NCI-H1048 (cell line): ENCODE measurements at places on chromosomes 6 and 20.

GRCh38 chr6:26660000-26660361 is 435 bp upstream of the ZNF322 start:
- DNase-seq, result no peak

DNA sequence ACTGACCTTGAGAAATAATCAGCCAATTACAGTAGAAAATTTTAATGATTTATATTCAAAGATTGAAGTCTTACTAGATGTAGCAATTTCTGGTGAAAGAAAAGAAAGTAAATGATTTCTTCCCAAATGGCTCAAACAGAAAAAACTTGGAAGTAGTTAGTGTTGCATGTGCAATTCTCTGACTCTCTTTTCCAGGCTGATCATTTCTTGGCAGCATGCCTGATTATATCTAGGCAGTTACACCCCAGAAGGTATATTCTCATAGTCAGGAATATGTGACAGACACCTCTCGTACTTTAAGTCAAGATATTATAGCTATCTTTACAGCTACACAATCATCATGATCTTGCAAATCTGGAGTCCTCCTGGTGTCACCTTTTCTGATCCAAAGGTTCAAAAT is 122.9 kb downstream of the PDE7B start:
- no peak for DNase-seq

DNA sequence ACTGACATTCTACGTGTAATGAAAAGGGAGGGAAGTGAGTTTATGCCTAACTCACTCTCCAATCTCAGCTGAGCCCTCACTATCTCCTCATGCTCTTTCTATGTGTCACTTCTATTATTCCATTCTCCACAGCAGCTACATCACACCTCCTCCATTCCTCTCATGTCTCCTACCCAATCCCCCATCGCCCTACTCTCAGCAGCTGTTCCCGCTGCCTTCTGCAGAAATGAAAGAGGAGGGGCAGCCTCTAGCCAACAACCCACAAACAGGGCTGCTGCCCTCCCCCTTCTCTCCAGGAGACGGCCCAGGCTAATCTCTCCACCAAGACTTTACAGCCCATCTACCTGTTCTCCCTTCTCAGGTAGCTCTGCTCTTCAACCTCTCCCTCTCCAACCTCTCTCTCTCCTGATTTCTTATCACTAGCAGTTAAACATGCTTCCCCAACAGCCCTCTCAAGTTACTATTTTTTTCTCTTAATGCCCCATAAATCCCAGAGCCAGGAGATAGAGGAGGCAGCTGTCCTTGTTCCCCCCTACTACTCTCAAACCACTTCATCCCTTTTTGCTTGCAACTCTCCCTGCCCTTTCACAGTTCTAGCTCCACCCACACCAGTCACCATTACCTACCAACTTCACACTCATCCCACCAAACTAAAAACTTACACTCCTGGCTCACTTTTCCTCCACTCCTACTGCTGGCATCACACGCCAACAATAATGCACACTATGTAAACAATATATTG is 136.5 kb downstream of the BTBD9 start:
- no peak for DNase-seq

DNA sequence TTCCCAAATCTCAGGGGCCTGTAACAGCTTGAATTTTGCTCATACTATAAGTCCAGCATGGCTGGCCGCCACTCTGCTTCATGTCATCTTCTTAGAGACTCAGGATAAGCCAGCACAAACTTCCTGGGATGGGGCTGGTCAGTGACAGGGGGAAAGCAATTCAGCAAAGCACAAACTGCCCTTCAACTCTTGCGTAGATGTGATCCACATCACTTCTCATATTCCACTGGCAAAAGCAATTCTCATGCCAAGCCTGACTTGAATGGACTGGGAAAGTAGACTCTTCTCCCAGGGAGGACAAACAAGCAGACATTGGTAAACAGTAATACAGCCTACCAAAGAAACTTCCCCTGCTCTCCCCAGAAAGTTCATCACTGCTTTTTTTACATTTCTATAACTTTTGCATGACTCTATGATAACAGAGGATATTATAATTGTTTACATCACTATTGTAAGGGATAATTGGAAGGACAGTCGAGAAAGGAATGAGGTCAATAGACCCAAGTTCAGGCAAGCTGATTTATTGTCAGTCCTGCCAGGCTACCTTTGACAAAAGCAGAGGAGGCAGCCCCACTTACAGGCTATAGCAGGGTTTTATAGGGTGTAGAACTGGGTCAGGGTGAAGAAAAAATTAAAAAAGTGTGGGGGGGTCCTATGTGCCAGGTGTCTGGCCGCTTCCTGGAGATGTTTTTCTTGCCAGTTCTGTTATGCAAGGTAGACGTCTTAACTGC is 37.4 kb downstream of the RBM24 start:
- DNase-seq, result no peak

DNA sequence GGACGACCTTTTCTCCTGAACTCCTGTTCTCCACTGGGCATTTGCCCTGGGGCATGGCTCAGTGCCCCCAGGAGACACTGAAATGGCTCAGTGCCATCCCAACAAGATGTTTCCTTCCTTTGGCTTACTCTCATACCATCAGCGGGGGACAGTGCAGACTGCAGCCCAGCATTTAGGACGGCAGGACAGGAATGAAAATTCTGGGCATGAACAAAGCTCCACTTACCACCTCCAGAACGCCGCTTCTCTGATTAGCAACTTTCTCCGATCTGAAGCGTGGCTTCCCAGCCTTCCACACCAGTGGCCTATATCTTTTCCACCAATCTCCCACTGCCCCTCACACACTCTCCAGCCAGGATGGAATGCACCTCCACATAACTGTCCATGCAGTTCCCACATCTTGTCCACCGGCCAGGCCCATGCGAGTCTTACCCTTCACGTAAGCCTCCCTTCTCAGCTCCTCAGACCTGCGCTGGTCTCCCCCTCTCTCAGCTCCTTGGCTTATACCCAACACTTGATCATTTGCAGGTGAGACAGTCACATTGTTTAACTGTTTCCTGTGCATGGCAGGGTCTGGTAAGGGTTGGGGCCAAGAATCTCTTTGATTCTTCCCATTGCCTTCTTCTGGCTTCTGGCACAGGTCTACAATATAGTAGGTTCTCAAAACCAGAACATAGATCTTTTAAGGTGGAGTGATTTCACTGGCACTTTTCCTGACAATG is 114.5 kb downstream of the FYN start:
- no peak for DNase-seq

DNA sequence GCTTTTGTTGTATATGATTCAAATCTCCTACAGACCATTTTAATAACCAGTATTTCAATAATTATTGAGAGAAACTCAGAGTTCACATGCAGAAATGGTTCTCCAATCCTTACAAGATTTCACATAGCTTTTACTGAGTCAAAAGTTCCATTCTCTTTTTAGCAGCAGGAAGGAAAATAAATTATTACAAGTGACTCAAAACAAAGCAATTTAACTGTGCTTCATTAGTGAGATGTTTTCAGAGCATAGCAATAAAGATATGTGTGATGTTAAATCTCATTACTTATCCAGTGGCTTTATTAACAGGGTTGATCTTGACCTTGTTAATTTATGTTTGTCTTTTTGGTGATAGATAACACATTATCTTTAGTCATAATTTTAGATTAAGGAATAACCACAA is 22.0 kb downstream of the KIF13A start:
- DNase-seq, result no peak

GRCh38 chr20:19361790-19362189 is 149.3 kb downstream of the SLC24A3 start:
- no peak for DNase-seq

DNA sequence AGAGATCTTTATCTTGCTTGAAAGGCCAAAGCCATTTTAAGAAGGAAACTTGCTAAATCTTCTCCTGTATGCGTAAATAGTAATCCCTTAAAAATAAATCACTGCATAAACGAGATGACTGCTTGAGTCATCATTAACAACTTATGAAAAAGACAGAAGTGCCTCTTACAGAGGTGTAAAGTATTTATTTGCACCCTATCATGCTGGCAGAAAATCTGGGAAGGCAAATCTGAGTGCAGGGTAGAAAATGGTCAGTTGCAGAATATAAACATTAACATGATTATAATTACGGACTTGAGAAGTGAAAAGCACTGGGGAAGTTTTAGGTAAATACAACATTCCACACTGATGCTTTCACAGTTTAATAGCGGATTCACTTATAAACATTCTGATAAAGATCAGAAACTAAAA is 67.5 kb upstream of the FBXO30 start:
- no peak for DNase-seq

- DNase-seq, result no peak
Observed at GRCh38 chr6:16821834-16822264, 60.6 kb upstream of the ATXN1 start.

GRCh38 chr6:148528292-148528691 is 185.7 kb downstream of the SASH1 start:
- DNase-seq, result no peak

DNA sequence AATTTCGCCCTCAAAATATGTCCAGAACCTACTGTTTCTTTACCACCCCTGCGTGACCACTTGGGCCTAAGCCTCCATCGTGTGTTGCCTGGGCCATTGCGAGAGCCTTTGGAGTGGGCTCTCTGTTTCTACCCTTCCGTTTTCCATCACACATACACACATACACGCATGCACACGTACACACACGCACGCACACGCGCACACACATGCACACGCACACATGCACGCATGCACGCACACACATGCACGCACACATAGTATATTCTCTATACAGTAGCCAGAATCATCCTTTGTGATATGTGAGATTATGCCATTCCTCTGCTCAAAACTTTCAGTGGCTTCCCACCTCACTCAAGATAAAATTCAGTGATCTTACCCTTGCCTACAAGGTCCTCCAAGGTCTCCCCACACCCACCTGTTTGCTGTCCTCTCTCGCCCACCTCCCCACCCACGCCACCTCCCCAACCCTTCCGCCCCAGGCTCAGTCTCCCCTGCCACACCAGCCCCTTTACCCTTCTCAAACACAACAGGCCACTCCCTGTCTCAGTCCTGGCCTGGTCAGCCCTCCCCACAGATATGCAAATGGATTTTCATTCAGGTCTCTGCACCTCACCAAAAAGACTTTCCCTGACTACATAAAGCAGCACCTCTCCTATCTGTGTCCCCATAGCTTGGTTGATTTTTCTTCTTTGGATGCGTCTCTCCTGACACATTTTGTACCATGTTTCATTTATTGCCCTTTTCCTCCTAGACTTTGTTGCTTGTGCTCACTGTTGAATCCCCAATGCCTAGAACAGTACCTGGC is 559.6 kb downstream of the CD83 start:
- DNase-seq, result no peak

GRCh38 chr20:47278907-47279348 is 77.6 kb downstream of the ZMYND8 start:
- no peak for DNase-seq

DNA sequence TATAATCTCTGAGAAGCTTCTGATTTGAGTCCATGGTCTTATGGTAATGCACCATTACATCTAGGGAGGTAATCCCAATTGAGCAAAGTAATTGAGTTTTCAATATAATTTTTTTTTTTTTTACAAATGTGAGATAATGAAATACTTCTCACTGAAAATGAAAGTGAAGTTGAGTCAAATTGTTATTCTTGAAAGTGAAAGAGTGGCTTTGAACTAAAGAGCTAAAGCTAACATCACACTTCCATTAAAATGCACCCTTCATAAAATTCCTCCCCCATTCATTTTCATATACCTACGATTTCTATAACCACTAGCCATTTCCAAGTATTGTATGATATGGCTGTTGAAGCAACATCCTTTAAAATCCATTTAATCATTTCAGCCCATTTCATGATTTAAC is 149.1 kb upstream of the IMPG1 start:
- DNase-seq, result no peak

DNA sequence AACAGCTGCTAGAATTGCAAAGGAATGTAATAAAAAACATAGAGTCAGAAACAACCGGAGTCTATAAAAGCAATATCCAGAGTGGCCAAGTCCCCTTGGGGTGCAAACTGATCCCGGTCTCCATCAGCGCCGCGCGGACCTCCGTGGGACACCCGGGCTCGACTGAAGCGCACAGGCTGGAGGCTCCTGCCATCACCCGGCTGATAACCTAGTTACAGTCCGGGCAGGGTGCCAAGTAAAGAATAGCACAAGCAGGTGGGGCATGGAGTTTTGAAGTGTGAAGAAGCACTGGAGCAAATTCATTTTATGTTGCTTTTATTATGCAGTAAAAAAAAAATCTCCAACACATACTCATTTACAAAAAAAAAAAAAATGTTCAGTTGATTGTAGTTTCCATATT is 205.1 kb upstream of the GMDS start:
- no peak for DNase-seq

- DNase-seq, result no peak
Observed at GRCh38 chr6:111922454-111923297, 49.4 kb upstream of the FYN start.

DNA sequence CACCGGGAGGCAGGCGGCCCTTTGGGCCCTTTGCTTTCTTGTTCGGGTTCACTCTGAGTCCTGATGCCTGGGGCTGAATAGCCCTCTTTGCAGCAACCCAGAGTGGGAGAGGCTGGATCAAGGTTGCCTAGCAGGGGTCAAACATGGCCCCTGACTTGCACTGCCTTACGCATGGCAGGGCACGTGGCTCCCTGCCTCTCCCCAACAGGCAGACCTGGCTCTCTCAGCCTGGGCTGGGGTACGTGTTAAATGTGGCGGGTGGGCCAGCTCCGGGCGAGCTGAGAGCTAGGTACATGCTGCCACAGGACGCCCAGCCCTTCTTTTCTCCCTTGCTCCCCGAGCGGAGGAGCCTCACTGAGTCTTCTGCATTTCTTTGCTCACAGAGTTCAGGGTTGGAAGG is 7.3 kb downstream of the C6orf132 start:
- no peak for DNase-seq

DNA sequence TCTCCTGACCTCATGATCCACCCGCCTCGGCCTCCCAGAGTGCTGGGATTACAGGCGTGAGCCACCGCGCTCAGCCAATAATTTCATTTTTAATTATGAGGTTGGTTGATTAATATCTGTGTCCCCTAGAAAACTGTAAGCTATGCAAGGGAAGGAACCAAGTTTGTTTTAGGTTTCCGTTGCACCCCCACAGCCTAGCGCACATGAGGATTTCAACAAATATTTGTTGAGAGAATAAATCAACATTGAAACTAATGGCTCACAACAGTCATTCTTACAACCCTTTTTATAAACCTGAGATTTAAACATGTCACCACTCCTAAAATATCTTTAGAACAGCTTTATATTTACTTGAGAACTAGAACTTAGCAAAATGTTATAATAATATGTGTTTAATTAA is 114.0 kb upstream of the CARMIL1 start:
- no peak for DNase-seq

- no peak for DNase-seq
Observed at GRCh38 chr6:151070631-151071051, 169.1 kb upstream of the AKAP12 start.

- no peak for DNase-seq
Observed at GRCh38 chr20:12072954-12073264, 155.2 kb downstream of the BTBD3 start.

- no peak for DNase-seq
Observed at GRCh38 chr6:144955859-144956258, 670.7 kb downstream of the UTRN start.

- DNase-seq, result no peak
Observed at GRCh38 chr20:63375438-63375837, 14.3 kb upstream of the CHRNA4 start.

- DNase-seq, result no peak
Observed at GRCh38 chr6:132140189-132140588, 189.0 kb upstream of the CCN2 start.

- DNase-seq, result no peak
Observed at GRCh38 chr20:10360878-10361277, 73.1 kb downstream of the MKKS start.

GRCh38 chr6:91498576-91498975 is 911.7 kb upstream of the MAP3K7 start:
- DNase-seq, result no peak
